GM03348 (cell line): ENCODE measurements at places on chromosomes 4 and X.

GRCh38 chrX:101803451-101803850, 128.4 kb downstream of the ZMAT1 start:
- peak; percentile 7 for DNase-seq

DNA sequence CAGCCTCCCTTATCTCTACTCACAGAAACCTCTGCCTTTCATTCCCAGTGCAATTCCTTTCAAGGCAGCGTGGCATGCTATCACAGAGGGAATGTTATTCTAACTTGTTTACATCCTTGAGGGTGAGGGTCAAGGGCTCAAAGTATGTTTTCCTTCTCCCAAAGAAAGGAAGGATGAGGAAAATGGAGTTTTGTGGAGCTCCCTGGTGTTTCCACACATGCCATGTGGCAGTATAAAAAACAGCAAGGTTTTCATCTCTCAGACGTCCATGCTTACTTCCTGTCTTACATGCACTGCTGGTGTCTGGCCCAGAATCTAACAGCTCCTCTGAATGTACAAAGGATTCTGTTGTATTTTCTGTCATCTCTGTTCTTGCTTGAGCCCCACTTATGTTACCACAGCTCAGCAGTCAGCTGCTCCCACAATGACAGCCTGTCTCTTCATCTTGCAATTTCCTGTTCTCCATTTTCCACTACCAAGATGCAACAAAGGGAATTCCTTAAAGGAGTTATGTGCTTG, 128.0 kb downstream of the SNCA start:
- peak; percentile 8 for DNase-seq

DNA sequence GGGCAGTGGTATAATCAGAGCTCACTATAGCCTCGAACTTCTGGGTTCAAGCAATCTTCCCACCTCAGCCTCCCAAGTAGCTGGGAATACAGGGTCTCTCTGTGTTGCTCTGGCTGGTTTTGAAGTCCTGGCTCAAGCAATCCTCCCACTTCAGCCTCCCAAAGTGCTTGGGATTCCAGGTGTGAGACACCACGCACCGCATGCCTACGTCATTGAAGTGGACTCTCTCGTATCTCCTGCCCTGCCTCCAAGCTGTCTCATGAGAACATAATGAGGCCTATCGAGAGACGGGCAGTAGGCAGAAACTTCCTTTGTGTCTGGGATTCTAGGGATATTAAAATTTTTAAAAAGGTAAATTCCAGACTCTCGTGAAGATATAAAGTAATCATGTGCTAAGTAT, 65.0 kb upstream of the NLGN4X start:
- no peak for DNase-seq

- DNase-seq: no peak
Measured at GRCh38 chr4:140109737-140110136, 44.2 kb downstream of the MAML3 start.

DNA sequence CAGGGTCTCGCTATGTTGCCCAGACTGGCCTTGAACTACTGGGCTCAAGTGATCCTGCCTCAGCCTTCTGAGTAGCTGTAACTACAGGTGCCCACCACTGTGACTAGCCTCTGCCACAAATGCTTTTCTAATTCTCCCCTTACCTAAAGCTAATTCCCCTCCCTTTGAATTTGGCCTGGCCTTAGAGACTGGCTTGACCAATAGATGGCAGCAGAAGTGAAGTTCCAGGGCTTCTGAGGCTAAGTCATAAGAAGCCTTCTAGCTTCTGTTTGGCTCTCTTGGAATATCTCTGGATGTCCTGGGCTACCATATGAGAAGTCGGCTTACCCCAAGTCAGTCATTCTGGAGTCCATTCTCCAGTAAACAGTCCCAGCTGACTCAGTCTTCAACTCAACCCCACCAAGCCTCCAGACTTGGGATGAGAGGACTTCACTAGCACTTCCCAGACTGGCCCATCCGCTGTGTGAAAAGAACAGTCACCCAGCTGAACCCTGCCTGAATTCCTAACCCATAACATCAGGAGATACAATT, 61.0 kb downstream of the HPRT1 start:
- peak; percentile 60 for DNase-seq

DNA sequence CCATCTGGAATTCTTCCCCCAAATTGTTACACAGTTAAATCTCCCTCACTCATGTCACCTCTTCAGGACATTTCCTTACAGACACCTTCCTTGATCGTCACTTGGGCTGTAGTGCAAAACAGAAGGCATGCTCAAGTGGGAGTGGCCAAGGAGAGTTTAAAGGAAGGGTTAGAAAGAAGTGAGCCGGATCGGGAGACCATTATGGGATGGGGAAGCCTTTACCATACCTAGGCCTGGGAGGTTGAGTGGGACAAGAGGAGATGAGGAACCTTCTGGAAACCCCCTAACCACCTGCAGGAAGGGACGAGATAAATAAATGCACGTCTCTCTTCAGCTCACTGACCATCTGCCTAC, 102.7 kb downstream of the UCHL1 start:
- DNase-seq: no peak

DNA sequence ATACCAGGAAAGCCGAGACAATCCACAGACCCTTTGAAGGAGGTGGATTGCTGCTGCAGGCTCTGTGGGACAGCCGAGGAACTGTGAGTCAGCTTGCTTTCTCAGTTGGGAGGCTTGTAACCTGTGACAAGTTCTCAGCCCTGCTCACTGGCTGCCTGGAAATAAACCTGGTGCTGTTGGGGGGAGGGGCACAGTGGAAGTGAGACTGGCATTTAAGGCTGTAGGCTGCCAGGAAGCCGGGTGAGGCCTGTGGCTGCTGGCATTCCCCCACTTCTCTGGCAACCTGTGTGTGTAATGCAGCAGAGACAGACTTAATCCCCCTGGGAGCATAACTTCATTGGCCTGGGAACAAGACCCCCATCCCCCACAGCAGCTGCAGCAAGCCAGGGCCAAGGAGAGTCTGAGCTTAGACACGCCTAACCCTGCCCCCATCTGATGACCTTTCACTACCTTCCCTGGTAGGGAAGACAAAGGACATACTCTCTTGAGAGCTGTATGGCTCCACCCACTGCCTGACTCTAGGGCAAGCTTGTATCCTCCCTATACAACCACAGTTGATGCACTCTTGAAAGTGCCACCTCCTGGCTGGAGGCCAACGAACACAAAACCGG, 64.1 kb downstream of the ALPK1 start:
- no peak for DNase-seq

- DNase-seq: peak; percentile 17
Measured at GRCh38 chrX:19017271-19017670, 33.4 kb upstream of the PHKA2 start.

DNA sequence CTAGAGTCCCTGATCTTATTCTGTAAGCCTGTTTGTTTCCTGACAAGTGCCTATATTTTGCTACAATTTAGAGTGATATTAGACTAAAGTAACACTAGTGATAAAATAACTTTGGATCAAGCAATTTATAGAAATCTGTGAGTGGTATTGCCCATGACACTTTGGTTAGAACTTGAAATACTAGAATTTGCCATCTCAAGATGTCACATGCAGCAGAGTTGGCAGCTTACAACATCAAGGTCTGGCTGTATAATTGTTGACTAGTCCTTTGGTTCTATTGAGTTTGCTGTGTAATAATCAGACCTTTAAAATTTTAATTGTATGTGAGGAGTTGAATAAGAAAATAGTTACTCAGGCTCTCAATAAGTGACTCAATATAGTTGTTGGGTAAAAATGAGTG, 167.1 kb downstream of the RAPGEF2 start:
- DNase-seq: no peak

GRCh38 chr4:154741131-154741665, 2.6 kb upstream of the LRAT start:
- no peak for DNase-seq
